ENCODE measurements at places on chromosomes 2 and 18.
A peak's percentile ranks its signal among the peaks of the same experiment; 100 is the strongest.

GRCh38 chr2:126307740-126308139, 348.2 kb upstream of the GYPC start:
- no peak for DNase-seq

GRCh38 chr18:78136986-78137385, 842.6 kb upstream of the SALL3 start:
- no peak for DNase-seq

GRCh38 chr2:103817746-103818145, 1036.2 kb upstream of the POU3F3 start:
- no peak for DNase-seq

DNA sequence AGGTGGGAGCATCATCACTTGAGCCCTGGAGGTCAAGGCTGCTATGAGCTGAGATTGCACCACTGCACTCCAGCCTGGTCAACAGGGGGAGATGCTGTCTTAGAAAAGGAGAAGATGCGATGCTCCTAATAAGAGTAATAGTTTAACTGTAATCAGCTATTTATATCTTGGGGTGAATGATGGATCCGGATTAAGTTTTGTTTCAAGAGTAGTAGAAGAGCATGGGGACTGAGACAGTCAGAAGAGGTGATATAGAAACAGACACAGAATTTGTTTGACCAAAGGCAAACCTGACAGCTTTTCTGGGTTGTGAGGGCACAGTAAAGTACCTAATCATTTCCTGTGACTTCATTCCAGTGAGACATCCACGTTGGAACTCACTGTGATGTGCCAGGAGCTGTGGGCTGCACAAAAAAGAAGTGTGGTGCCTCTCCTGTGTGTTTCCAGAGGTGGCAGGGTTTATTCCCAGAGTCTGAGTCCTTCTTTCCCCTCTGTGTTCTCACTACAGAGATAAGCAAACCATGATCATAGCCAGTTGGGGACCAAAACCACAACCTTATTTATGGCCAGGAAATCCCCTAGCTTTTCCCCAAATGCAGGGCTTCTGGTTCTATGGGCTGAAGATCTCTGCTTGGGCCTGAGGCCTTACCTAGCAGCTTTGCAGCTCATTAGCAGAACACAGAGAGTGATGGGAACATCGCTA, 113.7 kb downstream of the XRCC5 start:
- no peak for DNase-seq

DNA sequence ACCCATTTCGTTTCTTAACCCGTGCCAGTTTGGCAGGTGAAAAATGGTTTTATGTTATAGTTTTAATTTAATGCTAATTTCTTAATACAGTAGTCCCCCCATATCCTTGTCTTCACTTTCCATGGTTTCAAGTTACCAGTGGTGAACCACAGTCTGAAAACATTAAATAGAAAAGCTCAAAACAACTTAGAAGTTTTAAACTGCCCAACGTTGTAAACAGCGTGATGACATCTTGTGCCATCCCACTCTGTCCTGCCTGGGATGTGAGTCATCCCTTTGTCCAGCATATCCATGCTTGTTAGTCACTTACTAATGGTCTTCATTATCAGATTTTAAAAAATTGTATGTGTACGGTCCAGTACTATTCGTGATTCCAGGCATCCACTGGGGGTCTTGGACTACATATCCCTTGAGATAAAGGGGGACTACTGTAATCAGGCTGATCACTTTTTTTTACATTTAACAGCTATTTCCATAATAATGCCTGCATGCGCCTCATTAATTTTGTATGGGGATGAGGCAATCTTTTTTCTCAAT, 31.9 kb downstream of the SLC66A3 start:
- DNase-seq: no peak

DNA sequence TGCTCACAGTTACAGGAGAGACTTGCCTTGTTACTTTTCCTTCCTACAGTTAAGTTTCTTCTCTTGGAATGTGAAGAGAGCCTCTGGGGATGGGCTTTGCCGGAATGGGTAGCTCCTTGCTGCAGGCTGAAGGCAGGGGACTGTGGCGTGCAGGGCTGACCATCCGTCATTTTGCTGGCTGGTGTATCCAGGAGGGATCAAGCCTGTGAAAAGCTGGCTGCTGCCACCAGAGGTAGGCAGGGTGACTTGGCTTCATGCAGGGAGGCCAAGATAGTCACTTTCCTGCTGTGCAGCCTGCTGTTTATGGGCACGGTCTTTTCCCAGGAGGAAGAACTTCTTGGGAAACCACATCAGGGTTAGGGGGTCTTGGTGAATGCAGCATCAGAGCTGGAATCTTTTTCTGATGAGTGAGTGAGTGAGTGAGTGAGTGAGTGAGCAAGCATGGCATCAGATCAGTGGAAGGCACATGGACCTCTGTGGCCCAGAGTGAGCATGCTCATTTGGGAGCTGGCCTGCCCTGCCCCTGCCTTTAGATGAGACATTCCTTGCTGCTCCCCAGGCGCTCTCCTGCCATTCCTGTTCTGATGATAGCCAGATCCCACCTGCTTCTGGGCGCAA, 33.0 kb downstream of the FHOD3 start:
- DNase-seq: no peak

DNA sequence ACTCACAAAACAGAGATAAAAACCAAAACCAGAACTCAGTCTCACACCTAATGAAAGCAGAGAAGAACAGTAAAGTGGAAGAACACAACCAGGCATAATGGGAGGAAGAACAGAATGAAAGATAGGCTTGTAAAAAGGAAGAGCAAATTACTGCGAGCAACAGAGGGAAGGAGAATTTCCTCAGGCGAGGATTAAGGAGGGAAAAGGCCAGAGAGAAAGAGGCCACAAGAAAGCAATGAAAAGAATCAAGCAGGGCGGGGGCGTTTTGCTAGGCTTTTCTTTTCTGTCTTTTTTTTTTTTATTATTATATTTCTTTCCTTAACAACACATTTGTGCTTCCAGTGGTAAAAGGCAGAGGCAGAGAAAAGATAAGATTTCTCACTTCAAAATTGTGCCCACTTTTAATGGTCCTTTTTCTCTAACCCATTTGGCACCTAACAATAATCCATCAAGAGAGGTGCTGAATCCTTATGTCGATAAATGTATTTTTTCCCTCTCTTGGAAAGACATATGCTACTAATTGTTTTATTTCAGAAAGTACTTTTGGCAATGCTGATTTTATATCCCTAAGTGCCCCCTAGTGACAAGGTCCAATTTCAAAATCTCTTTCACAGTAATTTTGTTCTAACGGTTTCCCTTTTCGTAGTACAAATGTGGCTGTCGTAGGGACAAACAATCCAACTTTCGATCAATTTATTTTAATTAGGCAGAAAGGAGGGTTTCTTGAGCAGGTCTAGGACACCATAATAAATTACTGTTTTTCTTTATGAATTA, 138.7 kb upstream of the AQP4 start:
- no peak for DNase-seq

DNA sequence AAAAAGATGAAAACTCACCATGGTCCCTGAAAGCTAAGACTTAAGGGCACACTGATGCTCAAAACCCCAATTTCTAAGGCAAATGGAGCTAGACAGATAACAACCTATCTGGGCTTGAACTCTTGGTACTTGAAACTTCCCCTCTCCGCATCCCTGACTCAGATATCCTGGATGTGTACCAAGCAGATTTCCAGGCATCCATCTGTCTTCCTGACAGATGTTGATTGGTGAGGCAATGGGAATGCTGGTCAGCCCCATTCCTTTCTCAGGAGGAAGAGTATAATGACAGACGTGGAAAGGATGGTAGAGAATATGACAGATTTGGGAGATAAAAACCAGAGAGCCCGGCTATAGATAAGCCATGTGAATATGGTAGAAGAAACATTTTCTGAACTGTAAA, 69.2 kb downstream of the ADD2 start:
- DNase-seq: no peak

DNA sequence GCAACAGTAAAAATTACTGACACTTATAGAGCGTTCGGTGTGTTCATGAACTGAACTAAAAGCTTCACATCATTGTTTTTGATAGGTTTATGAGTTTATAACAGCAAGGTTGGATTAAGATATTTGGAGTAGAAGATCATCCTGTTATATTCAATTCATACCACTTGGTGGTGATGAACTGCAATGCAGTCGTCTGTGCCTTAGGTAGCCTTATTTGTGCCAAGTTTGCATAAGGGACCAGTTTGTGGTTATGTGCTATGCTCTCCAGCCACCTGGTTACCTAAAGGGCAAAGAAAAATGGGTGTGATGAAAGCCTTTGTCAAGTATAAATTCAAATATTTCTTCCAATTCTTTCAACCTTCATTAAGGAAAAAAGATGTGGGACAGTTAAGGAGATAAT, 150.9 kb upstream of the KCNH7 start:
- DNase-seq: no peak

- no peak for DNase-seq
Measured at GRCh38 chr2:1891147-1891546, 146.8 kb upstream of the PXDN start.

- DNase-seq: no peak
Measured at GRCh38 chr2:187826023-187826422, 271.8 kb upstream of the TFPI start.

- DNase-seq: no peak
Measured at GRCh38 chr2:109351164-109351756, 222.3 kb downstream of the SH3RF3 start.

- peak; percentile 74 for DNase-seq
Measured at GRCh38 chr2:119544075-119544938, at the start of gene CFAP221. CFAP221 (plus strand) TSS chr2:119544449; CDS start chr2:119546132, 1,683 bp downstream.

- DNase-seq: no peak
Measured at GRCh38 chr18:45957100-45957499, 10.0 kb downstream of the EPG5 start.

- DNase-seq: no peak
Measured at GRCh38 chr18:27673861-27674260, 488.8 kb upstream of the CHST9 start.

GRCh38 chr2:241014764-241015163, 16.3 kb downstream of the SNED1 start:
- DNase-seq: no peak

GRCh38 chr18:32919799-32920198, 147.0 kb upstream of the KLHL14 start:
- peak; percentile 67 for DNase-seq

DNA sequence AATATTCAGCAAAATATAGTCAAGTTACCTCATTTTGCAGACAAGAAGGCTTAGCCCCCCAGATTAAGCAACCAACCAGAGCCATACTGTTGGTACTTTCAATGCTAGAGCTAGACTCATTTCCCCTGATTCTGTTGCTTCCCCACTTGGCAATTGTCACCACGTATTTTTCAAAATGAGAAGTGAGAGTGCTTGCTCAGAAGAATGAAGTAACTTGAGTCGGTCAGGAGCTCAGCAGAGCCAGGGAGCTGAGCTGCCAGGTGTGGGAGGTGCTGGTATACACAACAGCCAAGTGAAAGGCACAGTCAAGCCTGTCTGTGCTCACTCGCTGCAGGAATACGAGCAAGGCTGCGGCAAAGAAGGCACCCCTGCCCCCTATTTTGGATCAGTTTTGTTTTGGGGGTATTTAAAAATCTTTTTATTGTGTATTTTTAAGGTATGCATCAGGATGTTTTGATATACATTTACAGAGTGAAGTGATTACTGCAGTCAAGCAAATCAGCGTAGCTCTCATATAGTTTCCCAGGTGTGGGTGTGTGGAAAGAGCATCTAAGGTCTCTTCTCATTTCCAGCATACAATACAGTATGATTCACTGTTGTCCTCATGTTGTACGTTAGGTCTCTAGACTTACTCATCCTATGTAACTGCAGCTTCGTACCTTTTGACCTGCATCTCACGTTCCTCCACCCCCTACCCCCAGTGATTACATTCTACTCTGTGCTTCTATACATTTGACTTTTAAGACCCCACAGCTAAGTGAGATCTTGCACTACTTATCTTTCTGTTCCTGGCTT, 62.4 kb downstream of the MRPS9 start:
- no peak for DNase-seq

GRCh38 chr2:218187296-218188015, 20.7 kb upstream of the CXCR1 start:
- no peak for DNase-seq

- no peak for DNase-seq
Measured at GRCh38 chr2:16973586-16974286, 308.1 kb upstream of the CYRIA start.

- no peak for DNase-seq
Measured at GRCh38 chr2:1283020-1283801, 130.1 kb upstream of the TPO start.

- no peak for DNase-seq
Measured at GRCh38 chr2:221999717-222000116, 299.1 kb downstream of the PAX3 start.

DNA sequence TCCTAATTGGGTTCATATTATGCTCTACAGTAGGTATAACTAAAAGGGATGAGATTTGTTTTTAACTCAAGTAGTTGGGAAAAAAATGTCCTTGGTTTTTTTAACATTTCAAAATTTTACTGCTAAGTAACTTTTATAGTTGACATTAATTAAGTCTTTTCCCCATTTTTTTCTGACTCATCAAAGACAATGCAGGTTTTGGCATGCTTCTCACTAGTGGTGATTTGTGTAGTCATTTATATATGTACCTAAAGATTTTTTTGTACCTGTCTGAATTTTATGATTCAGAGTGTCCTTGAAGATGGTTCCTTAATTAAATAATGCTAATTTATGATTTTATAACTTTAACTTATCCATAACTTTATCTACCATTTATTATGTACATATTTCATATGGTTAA, 882.3 kb upstream of the TMEFF2 start:
- DNase-seq: no peak

DNA sequence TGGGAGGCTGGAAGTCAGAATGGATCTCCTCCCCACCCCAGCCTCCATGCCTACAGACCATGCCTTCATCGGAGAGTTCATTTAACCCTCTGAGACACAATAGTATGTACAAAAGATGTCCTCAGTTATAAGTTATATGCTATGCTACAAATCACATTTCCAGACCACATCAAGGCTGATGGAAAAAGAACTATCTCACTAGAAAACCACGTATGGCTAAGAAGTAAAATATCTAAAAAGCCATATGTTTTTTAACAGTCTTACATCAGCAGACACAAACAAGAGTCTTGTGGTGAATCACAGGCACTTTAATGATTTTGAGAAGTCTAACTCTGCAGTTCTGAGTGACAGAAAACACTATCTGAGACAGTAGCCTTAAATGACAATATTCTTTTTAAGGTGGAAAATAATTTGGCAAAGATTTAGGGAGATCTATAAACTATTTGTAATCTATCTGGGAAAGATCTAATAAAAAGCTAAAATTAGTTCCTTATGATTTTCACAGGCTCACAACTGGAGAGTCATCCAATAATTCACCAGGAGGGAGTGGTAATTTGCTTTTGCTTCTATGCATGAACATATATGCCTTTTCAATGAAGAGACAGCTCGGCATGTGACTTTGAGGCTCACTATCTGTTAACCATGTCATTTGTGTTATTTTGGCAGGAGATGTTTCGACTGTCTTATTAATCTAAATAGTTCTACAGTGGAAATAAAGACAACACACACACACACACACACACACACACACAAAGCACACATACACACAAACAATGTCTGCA, 197.5 kb downstream of the IRS1 start:
- no peak for DNase-seq

DNA sequence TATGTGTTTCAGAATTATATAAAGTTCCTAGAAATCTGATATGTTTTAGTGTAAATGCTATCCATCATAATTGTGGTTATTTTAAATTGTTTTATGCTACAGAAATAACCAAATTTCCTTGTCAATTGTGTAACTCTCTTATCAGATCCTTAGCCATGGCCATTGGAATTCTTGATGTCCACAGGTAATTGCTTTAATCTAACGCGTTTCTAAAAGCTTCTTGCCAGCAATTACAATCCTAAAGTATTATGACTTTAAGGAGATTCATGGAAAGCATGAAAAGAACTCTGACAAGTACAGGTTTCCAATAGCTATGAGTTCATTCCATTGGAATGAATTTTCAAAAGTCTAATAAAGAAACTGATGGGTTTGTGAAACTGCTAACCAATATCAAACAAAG, 472.1 kb downstream of the ERBB4 start:
- DNase-seq: no peak
